ENCODE measurements at places on chromosomes 2 and 18.

GRCh38 chr2:62156861-62157496 is 38.9 kb upstream of the B3GNT2 start:
- no peak for DNase-seq

DNA sequence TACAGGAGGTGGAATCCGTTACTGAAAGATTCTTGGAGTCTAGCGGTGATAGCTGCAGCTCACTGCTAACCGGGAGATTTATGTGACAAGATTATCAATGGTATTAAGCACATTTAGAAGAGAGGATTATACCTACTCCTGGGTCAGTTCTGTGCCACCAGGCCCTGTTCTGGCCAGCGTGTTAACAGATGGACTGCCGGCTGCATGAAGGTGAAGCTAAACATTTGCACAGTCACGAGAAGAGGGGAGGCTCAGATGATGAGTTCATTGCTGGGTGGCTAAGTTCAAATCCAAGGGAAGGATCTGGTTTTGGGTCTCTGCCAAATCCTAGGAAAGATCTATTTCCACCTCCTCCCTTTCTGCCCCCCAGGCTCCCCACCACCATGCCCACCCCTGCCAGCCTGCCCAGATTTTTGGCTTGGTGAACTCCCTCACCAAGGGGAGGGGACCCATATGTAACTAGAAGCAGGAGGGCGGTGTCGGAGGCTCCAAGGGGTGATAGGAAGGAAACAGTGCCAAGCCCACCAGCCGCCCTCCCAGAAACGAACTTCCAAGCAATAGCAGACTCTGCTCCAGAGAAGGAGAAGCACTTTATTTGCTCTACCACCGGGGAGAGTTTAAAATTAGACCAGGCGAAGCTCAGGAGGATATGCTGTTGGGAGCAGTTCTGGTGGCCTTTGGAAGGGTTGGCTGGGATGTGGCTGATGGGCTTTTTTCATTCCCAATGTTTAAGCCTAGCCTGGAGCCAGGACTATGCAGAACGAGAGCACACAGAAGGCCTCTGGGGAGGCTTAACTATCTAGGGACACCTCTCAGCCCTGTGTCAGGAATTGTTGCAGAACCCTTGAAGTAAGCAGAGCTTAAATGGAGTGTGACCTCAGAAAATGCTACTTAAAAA is 200.5 kb downstream of the KLHL29 start:
- no peak for DNase-seq

GRCh38 chr2:97663626-97663961 is 250 bp downstream of the ACTR1B start:
- no peak for DNase-seq

GRCh38 chr2:143177096-143177786 is 48.0 kb downstream of the ARHGAP15 start:
- no peak for DNase-seq

DNA sequence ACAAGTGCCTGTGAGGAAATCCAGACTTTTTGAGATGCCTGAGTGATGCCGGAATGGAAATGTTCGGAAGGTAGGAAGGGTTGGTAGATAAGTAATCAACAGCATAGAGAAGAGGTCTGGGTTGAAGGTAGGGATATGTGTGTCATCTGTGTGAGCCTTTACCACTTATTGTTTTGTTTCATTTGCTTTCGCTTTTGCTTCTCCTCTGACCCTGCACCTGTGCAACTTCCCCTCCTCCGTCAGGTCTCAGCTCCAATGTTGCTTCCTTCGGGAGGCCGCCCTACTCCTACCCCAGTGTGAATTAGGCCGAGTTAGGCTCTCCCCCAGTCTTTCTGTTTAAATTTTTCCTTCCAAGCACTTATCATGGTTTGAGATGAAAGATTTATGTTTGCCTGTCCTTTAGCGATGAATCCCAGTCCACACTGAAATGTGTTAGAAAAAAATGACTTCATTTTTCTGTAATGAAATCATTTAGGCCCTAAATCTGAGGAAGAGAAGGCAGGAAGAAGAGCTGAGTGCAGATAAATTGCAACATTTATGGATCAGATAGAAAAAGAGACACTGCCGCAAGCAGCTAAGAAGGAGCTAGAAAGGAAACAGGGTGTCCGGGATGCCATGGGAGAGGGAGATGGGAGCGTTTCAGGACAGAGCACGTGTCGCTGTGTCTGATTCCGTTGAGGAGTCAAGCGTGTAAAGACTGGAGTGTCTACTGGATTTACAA is 139.6 kb upstream of the PELI1 start:
- DNase-seq = no peak

DNA sequence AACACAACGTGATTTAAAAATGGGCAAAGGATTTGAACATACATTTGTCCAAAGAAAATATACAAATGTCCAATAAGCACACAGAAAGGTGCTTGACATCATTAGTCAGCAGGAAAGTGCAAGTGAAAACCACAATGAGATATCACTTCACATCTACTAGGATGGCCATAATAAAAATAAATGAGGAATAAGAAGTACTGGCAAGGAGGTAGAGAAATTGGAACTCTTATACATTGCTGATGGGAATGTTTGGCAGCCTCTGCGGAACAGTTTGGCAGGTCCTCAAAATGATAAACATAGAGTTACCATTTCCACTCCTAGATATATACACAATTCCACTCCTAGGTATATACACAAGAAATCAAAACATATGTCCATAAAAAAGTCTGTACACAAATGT is 51.0 kb upstream of the PGAP1 start:
- DNase-seq = no peak

- no peak for DNase-seq
Observed at GRCh38 chr2:64363848-64364247, 90.1 kb upstream of the LGALSL start.

DNA sequence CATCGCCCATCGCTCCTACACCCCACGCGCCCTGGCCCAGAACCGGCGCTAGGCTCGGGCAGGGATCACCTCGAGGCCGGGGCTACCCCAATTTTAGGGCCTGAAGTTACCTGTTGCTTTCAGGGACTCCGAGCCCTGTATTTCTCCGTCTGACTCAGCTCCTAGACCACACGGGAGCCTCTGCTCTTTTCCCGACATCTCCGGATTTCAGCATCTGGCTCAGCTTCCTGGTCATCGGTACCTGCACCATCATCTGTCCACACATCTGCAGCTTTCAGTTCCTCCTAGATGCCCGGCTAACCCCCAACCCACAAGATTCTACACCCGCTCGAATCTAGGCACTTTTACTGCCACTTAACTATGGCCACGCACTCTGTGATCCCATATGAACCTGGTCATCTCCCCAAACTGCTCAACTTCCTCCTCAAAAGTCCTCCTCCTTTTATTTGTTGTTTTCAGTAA is 12.1 kb upstream of the HMSD start:
- DNase-seq = no peak

GRCh38 chr18:63302220-63302619 is 17.3 kb downstream of the BCL2 start:
- DNase-seq = no peak

- no peak for DNase-seq
Observed at GRCh38 chr18:5424903-5425664, 118.7 kb downstream of the EPB41L3 start.

DNA sequence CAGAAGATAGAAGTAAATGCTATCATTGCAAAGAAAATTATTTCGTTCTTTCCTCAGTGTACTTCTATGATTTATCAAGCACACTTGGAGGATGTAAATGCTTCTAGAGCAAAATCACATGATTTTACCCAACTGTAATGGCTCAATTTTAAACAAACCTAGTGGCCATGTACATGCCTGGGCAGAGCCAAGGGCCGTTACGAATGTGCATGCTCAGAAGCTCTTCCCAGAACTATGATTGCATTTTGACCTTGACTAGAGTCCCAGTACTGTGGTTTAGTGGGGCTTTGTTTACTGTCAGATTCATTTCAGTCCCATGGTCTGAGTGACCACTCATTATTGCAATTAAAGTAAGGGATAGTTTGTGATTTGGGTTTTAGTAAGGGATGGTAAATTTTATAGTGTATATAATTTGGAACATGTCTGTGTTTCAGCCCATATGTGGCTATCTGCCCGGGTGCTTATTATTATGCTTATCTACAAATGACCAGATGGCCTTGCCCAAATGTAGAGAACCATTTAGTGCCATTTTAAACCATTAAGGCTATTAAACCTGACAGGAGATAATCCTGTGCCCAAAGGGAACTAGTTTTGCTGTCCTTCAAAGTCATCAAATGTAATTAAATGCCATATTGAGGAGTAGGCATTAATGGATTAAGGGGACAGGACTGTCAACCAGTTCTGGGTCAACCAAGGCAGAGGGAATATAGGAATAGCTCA is 239.1 kb downstream of the ICOS start:
- no peak for DNase-seq

GRCh38 chr2:146544701-146545100 is 1300.1 kb upstream of the ACVR2A start:
- DNase-seq = no peak

- DNase-seq = peak; percentile 83
Observed at GRCh38 chr2:241734467-241735208, at the start of gene D2HGDH. Gene D2HGDH, plus strand, starts transcription at chr2:241734630. Its CDS starts 595 bp downstream, at chr2:241735225.

DNA sequence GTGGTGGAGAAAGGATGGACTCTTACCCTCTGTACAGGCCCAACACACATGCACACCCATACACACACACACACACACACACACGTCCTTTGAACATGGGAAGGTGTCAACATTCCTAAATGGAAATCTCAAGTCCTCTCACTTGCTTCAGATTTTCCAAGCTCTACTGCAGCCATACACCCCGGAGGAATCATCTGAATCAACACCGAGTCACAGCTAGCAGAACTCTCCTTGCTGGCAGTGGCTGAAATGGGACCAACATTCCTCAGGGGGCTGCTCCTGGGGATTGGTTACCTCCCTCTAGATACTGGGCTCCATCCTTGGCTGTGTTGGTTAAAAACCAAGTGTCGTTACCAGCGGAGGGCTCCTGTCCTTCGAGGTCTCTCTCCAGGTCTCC is 112.7 kb downstream of the BCL11A start:
- no peak for DNase-seq

- DNase-seq = no peak
Observed at GRCh38 chr2:239337877-239338484, 62.8 kb downstream of the HDAC4 start.

DNA sequence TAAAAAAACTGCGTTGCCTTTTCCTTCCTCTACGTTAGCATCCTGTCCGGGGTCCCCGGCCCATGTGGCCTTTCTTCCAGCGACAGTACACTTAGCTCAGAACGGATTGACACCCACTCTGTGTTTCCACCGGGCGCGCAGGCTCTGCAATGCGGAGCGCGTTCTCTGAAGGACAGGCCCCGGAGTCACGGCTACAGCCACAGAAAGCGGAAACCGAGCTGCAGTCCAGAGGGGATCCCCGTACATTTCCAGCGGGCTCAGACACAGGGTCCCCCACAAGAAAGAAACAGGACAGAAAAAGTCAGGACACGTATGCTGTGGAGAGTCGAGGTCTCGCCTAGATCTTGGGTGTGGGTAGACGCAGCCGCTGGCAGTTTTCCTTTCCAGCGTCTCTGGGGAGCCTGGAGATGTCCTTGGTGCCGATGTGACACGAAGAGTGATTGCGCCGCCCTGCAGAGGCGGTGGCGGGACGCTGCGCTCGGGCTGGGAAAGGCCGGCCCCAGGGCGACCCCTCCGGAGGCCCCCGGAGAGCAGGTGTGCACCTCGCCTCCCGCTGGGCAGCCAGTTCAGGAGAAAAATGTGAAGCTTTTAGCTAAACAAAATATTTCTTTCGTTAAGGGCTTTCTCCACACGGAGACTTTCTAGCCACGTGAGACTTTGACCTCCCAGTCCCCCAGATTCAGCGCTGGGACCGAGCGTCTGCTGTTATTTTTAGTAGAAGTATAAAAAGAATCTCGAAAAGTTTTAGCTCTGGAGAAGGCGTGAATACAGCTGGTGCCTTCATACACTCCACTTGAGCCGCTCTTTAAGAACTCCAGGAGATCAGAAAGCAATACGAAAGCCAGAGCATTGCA is 1.3 kb upstream of the ACKR3 start:
- DNase-seq = no peak

DNA sequence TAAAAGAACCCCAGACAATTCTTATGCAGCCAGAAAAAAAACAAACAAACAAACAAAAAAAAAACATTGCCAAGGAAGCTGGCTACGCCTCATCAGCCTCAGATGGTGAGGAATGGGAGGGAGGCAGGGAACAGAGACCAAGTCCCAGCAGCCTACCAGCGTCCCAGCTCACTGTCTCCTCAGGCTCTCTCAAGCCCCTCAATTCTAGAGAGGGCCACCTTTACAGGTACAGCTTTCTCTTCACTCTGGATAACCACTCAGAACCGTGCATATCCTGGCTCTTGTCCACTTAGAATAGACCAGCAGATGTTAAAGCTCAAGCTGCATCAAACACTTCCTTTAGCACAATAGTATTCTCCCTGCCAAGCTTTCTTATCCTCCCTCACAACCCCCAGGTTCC is 263.1 kb upstream of the CHAC2 start:
- no peak for DNase-seq

DNA sequence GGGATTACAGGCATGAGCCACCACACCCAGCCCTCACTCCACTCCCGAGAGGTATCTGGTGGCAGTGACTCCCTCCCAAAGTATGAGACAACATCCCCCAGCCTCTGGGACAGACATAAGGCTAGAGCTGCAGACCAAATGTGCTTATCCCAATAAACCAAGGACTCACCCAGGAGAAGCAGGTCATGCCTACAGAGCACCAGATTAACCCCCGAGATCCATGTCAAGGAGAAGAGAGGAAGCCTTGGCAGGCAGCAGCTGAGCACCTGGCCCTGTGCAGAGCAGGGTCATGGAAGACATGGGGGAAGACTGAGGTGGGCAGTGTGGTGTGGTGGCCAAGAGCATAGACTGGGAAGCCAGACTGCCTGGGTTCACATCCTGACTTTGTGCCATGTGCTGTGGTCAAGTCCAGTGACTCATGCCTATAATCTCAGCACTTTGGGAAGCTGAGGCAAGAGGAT is 7.2 kb downstream of the RAB11FIP5 start:
- DNase-seq = no peak

- no peak for DNase-seq
Observed at GRCh38 chr2:188414411-188414810, 122.7 kb downstream of the GULP1 start.

GRCh38 chr2:50335433-50335832 is 696.5 kb downstream of the NRXN1 start:
- DNase-seq = no peak

GRCh38 chr2:241123816-241124536 is 21.9 kb upstream of the MTERF4 start:
- no peak for DNase-seq

- no peak for DNase-seq
Observed at GRCh38 chr2:189265696-189266320, 86.2 kb upstream of the COL5A2 start.

DNA sequence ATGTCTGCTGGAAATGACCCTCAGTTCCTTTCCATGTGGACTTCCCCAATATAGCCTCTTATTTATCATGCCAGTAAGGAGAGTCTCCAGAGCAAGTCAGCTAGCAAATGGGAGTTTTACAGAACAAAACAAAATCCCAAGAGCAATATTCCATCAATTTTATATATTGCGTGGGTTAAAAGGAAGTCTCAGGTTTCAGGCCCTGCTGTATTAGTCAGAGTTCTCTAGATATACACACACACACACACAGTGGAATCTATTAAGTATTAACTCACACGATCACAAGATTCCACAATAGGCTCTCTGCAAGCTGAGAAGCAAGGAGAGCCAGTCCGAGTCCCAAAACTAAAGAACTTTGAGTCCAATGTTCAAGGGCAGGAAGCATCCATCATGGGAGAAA is 102.8 kb upstream of the MAP2 start:
- DNase-seq = no peak

GRCh38 chr2:37770797-37771196 is 99.4 kb upstream of the CDC42EP3 start:
- DNase-seq = no peak
